Endothelial cell of umbilical vein (primary cell): ENCODE measurements at places on chromosomes 6 and 20.

DNA sequence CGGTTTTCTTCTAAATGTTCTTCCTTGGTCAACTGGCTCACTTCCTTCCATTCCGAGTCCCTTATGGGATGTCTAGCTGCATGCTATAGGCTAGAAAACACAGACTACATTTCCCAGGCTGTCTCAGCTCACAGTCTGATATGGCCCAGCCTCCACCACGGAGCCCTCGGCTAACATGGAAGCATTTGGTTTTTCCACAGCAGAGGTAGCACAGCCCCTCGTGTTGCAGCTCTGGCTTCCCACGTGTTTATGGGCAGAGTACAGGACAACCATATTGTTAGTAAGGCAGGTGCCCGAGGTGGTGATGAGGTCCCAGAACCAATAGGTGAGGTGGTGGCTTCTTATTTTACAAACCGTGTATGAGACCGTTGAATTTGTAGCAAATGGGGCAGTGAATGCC lies 8.7 kb downstream of the GPLD1 start:
- DNase-seq, result no peak

GRCh38 chr6:133542056-133542821 lies 301.1 kb downstream of the EYA4 start:
- peak; percentile 50 for DNase-seq

GRCh38 chr6:23184351-23184750 lies 615.0 kb downstream of the HDGFL1 start:
- DNase-seq, result no peak

DNA sequence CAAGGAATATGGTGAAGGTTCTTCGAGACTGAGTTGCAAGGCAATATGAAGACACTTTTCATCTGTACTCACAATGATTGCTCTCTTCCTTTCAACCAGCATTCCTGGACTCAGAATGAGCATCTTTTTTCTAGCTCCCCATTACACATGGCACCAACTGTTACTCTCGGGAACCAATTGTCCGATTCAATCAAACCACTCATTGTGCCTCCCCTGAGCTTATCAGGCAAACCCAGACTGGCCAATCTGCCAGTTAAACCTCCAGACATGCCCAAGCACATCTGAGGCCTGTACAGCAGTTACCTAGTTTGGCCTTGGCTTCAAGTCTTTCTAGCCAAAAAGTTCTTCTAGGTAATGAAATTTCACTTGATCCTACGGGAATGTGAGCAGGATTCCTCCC lies 164.1 kb downstream of the ID4 start:
- no peak for DNase-seq

GRCh38 chr20:62220666-62221568 lies 839 bp upstream of the HRH3 start:
- DNase-seq, result no peak

- no peak for DNase-seq
These were observed 184.1 kb downstream of the SLC24A3 start for GRCh38 chr20:19396460-19397081.

DNA sequence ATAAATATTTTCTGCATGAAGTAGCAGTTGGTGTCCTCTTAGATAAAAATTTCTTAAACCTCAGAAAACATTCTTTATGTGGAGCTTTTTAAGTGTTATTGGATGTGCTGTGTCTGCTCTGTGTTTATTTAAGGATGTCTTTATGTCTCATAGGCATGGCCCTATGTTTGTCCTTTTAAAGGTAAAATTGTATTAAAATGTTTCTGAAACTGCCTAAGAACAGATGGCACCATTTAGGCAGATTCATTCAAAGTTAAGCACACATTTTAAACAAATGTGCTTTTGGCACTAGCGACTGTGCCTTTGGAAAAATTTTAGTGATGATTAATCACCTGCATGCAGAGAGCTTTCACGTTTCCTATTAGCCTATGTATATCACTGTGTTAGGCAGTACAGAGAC lies 125.2 kb downstream of the KIF6 start:
- no peak for DNase-seq
